ENCODE measurements at places on chromosomes 3 and 15.

DNA sequence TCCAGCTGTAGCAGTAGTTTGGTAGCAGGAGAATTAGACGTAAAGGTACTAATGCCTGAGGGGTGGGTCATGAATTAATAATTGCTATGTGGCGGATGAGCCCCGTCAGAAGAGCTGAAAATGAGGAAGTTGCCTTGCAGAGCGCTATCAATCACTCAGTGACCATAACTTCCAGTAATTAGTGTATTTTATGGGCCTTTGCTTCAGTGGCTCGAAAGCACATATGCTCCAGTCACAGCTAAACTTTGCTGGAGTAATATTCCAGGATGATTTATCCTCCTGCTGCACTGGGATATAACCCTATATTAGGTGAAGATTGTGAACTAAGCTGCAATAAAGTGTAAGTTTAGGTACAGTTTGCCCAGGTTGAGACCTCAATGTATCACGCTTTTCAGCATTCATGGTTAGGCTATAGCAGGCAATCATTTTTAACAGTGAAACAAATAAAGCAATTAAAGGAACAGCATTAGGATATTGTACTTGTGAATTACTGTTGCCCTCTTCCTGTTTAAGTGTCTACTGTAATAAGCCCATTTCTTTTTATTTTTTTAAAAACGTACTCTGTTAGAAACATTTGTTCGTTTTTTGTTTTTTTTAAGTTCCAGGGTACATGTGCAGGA, 104.6 kb upstream of the SKOR1 start:
- no peak for DNase-seq

GRCh38 chr3:185056908-185057307, 96.0 kb downstream of the C3orf70 start:
- DNase-seq, result no peak

GRCh38 chr3:108011616-108012015, 79.2 kb downstream of the CD47 start:
- no peak for DNase-seq

DNA sequence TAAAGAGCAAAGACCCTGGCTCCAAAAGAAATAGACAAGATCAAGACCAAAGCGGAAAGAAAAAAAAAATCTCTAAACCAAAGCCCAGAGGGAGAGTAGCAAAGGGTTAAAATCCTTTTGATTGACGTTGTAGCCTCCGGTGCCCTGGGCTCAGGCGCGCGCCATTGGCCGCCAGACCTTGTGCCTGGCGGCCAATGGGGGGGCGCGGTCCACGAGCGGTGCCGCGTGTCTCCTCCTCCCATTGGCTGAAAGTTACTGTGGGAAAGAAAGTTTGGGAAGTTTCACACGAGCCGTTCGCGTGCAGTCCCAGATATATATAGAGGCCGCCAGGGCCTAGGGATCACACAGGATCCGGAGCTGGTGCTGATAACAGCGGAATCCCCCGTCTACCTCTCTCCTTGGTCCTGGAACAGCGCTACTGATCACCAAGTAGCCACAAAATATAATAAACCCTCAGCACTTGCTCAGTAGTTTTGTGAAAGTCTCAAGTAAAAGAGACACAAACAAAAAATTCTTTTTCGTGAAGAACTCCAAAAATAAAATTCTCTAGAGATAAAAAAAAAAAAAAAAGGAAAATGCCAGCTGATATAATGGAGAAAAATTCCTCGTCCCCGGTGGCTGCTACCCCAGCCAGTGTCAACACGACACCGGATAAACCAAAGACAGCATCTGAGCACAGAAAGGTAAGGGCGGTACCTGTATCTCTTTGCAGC, at the start of gene HES1:
HES1 (plus strand) TSS at position 343 of the 713 bp plus-strand sequence; CDS start at position 576, 233 bp downstream.
- peak; percentile 81 for DNase-seq

- DNase-seq, result peak; percentile 67
Observed at GRCh38 chr3:42025370-42026138, 63.7 kb upstream of the ULK4 start.

GRCh38 chr3:135731546-135731945, 234.0 kb upstream of the PPP2R3A start:
- no peak for DNase-seq

DNA sequence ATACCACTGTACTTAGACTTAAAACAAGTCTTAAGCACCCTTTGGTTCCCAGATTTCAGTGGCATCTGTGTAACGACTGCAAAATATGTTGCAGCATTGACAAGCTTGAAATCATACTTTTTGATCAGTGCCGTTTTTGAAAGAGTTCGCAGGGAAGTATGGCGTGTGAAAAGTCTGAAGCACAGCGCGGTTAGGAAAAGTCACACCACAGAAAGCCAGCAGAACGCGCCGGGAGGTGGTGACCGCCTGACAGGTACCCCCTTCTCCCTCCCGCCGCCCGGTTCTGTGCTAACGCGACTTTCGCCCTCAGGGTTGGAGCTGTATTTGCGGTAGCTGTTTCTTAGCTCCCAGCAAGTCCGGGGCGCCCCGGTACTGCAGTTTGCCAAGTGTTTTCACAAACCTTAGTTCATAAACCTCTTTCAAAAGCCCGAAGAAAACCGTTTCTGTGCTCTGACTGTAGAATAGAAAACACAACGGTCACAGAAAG, 481 bp upstream of the CRYBG3 start:
- DNase-seq, result no peak

DNA sequence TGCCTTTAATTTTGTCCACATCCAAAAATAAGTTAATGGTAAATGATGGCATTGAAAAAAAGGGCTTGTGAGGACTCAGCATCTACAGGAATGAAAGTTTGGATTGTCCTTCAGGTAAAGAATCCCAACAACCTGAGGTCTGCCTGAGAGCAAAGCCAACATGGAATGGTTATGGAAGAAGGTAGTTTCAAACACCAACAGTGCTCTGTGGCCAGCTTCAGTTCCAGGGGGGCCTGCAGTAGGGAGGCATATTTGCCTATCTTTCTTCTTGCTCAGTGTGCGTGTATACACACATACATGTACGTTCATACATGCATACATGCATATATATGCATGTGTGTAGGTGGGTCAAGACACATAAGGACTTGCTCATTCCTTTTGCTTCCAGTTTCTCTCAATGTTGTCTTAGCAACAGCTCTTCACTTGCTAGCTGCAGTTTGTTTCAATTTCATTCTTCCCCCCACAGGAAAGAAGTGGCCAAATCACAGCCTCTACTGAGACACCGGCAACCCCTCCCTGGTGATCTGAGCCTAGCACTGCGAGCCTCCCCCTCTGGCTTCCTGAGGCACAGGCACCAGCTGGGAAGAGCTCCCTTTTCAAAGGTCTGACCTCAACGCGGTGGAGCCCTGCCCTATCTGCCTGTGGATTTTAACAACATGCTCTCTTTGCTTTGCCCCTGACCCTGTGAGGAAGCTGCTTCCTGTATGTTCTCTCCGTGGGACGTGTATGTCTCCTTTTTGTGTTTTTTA, 146.2 kb downstream of the KLF13 start:
- DNase-seq, result no peak

GRCh38 chr3:53899750-53900149, 8.1 kb upstream of the SELENOK start:
- DNase-seq, result no peak

GRCh38 chr3:116051040-116051439, 394.2 kb downstream of the LSAMP start:
- no peak for DNase-seq

DNA sequence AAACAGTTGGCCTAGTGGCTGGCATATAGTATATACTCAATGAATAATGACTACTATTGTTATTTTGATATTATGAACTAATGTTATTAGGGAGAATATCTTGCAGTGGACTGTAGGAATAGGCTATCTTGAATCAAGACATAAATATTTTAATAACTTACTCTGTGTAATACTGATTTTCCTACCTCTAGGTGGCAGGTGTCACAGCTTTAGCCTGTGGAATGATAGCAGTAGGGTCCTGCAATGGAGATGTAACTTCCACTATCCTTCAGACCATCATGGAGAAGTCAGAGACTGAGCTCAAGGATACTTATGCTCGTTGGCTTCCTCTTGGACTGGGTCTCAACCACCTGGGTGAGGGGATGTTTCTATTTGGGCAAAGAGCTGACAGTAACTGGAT, 6.5 kb downstream of the PSMD2 start:
- peak; percentile 40 for DNase-seq

DNA sequence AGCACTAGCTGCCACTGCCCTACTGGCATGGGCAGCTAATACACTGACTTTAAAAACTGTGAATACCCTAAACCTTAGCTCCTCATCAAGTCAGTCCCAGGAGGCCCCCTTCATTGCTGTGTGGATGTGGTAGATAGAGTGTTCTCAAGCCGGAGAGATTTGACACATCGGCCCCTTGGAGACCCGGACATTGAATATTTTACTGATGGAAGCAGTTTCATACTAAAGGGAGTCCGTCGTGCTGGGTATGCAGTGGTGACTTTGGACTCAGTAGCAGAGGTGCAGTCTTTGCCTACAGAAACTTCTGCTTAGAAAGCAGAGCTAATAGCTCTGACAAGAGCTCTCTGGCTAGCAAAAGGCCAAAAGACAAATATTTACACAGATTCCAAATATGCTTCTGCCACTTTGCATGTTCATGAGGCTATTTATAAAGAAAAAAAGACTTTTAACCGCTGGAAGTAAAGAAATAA, 17.5 kb downstream of the CCR4 start:
- DNase-seq, result no peak

DNA sequence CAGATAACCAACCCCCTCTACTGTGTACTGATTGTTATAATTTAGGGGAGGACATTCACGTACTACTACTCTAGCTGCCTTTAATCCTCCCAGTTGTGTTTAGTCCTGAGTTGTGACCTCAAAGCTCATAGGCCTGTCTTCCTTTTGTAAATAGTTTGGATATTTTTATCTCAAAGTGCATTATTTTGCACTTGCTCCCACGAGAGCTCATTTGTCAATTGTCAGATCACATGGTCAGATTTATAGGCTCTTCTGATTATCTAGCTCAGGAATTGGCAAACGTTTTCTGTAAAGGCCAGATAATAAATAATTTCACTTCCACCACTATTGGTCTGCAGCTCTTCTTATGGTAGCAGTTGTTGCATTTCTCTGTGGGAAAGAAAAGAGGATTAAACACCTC, 14.4 kb upstream of the SLC30A4 start:
- DNase-seq, result no peak

DNA sequence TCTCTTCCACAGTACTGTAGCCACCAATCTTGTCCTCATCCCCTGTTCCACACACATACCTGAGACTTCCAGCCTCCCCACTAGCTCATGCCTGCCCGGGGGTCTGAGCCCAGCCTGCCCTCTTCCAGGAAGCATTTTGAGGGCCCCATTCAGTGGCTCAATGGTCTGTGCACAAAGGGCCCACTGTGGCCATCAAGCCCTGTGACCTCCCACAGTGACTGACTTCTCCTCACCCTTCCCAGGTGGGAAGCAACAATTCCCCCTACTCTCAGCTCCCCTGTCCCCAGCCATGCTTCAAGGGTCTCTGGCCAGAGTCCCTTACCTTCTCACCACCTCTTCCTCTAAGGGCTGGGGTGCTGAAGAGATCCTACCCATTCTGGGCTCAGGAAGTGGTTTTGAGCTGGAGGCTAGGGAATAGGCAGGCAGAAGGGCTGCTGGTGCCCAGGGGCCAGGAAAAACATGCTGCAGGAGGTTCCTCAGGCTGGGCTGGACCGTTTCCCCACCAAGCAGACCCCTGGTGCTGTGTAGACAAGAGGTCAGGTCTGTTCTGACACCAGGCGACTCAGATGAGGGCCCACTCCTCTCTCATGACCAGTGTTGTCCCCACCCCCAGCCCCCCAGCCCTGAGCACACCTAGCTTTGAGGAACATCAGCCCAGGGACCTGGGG, 3.0 kb upstream of the KLF15 start:
- DNase-seq, result no peak

GRCh38 chr3:101945980-101946379, 96.7 kb downstream of the NFKBIZ start:
- no peak for DNase-seq

DNA sequence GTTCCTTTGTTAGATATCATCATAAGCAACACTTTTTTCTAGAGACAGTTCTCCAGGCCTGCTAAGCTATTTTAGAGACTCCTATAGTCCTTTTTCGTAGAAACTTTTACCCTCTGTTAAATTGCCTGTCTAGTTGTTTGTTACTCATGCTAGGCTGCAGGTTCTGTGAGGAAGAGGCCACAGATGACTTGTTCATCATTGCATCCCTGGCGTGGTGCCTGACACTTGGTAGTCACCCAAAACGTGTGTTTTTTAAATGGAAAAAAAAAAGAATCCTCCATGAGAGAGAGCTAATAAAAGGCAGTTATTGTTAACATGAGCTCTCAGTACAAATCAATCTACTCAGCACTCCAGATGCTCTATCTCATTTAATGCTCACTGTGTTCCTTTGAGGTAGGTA, 35.1 kb downstream of the CCDC54 start:
- DNase-seq, result no peak

DNA sequence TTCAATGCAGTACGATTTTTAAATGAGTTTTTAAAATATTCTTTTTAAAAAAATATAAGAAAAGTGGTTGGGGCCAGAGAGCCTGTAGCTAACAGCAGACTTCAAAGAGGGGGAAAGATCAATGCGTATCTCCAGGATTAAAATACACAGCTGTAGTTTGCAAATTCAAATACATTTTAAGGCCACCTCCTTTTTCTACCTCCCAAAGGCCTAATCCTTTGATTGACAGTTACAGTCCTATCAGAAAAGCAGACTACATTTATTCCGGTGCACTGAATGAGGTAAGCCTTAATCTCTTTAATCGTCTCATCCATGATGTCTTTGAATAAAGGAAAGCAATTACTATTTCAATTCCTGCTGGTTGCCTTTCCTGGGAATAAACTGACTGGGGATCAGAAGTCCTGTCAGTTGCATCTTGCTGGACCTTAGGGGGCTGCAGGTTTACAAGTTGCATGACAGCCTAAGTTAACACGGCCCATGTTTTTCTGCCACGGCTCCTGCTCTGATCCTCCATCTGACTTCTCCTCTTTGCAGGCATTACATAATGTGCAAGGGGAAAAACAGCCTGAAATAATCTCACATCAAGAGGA, 51.7 kb downstream of the CADPS start:
- no peak for DNase-seq

GRCh38 chr3:115148142-115148790, 1.2 kb upstream of the ZBTB20 start:
- DNase-seq, result peak; percentile 6

GRCh38 chr3:74267131-74267530, 347.3 kb downstream of the CNTN3 start:
- no peak for DNase-seq

DNA sequence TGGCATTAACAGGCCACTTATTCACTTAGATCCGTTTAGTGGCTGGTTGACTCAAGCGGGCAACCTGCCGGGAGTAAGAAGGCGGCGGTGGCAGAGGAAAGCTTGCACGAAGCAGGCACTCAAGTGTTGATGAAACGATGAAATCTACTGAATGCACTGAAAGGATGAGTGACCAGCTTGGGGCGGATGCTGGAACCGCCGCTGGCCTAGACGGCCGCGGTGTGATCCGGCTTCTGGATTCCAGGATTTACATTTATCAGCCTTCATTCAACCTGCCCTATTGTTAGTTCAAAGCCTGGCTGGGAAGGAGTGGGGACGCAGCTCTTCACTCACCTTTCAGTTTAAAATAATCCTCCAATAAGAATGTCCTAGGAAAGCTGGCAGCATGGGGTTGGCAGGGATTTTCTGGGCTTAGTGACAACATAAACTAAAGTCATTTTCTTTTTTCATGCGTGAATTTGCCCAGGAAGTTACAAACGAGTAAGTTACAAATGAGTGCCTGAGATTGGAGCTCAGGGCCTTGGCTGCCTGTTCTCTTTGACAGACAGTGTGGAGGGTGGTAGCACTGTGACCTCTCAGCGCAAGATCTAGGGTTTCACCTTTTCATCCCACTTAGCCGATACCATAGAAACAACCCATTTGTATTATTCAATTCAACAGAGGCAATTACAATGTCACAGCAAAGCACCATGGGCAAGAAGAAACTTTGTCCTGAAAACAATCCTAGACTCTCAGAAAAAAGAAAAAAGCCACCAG, 1.1 kb upstream of the PLCH1 start:
- peak; percentile 68 for DNase-seq

- peak; percentile 41 for DNase-seq
Observed at GRCh38 chr3:117547956-117548550, 838.5 kb downstream of the TUSC7 start.

Measured in A549 (cell line).